ENCODE measurements at places on chromosomes 2 and 18.

GRCh38 chr2:215394102-215394805, 41.6 kb downstream of the FN1 start:
- DNase-seq = no peak

- no peak for DNase-seq
Observed at GRCh38 chr2:6060992-6061663, 368.9 kb downstream of the SOX11 start.

GRCh38 chr2:185299867-185300266, 438.7 kb upstream of the FSIP2 start:
- DNase-seq = no peak

DNA sequence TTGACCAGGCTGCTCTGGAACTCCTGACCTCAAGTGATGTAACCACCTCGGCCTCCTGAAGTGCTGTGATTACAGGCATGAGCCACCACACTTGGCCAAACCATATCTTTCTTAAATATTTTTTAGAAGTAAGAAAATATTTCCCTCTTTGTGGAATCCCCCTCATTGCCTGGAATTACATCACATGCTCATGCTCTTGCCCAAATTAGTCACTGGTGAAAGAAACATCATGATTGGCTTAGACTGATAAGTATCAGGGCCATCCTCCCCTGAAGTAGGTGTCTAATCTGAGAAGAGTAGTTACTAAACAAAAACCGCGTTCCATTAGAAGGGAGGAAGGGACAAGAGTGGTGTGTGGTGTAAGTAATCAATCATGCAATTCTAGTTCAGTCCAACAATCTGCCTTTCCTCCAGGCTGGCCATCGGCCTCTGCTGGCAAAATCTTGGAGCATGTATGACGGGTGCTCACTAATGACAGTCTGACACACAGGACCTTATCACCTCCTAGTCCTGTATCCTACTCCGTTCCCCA, 52.3 kb upstream of the SCG2 start:
- DNase-seq = no peak

Data from NCI-H2107 (cell line).